Mesothelial cell of epicardium (in vitro differentiated cells): ENCODE measurements at places on chromosomes 7 and 10. TPM values are rescaled to one million over a fixed set of nuclear protein-coding genes. Genes with fewer than 3 reads are reported as not detected.

DNA sequence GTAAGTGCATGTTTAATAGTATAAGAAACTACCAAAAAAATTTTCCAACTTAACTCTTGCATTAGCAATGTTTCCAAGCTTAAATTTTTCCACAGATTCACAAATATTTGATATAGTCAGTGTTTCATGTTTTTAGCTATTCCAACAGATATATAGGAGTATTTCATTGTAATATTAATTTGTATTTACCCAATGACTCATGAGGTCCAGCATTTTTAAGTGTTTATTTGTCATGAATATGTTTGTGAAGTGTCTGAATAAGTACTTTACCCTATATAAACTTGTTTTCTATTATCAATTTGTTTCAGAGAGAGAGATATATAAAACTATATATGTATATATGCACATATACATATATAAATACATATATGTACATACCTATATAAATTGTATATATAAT lies 71.0 kb downstream of the SEMA3D start:
- H3K4me1 ChIP-seq = peaks cover 29% of the 10 kb centered on the region
- H3K36me3 ChIP-seq = peaks cover 40% of the 10 kb centered on the region
- H3K27me3 ChIP-seq = no peaks in the 10 kb centered on the region

- H3K4me1 ChIP-seq = peaks cover 12% of the 10 kb centered on the region
- no peak for DNase-seq
- no peak overlapping the region for H3K27ac ChIP-seq
These were observed 9.9 kb downstream of the C7orf57 start for GRCh38 chr7:48045195-48045765.

GRCh38 chr10:23892296-23892695 lies 316.6 kb upstream of the KIAA1217 start:
- H3K27me3 ChIP-seq = peaks cover 4% of the 10 kb centered on the region
- H3K4me1 ChIP-seq = peaks cover 4% of the 10 kb centered on the region
- H3K36me3 ChIP-seq = no peaks in the 10 kb centered on the region

CCDC3 gene
- 5.2 to 5.7 TPM (median 5.4 TPM) in 3 replicates for total RNA-seq

GRCh38 chr10:5812283-5813090 lies 747 bp downstream of the GDI2 start:
- H3K36me3 ChIP-seq = peaks cover 3% of the 10 kb centered on the region
- peak overlapping the region; percentile 89 for H3K27ac ChIP-seq
- DNase-seq = no peak
- H3K4me1 ChIP-seq = peaks cover 46% of the 10 kb centered on the region
- H3K4me3 ChIP-seq = peak overlapping the region; percentile 84

DNA sequence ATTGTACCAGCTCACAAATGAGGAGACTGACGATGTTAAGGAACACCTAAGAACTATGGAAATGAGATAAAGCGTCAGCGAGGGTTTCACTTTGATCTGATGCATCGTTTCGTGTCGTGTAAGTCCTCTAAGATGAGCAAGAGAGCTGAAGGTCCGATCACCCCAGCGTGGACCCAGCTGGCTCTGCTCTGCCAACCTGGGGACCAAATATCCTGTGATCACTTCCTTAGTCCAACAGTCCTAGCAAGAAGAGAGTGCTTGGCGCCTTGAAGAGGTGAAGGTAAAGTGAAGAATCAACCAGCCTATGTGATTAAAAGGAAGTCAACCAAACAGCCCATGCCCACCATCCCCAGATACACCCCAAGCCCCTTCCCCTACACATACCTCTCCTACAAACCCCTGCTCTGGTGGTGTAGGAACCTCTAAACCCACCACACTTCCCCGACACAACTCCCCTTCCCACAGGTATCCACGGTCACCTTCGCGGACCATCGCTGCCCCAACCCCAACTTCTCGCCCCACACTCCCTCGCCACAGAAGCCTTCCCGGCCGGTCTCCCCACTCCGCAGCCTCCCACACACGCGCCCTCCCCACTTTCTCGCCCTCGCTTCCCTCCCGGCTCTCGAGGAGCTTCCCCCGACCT lies 722 bp downstream of the UPF2 start:
- H3K27ac ChIP-seq = peak overlapping the region; percentile 94
- no peak for DNase-seq
- peak overlapping the region; percentile 87 for H3K4me3 ChIP-seq
- H3K4me1 ChIP-seq = peaks cover 20% of the 10 kb centered on the region
- peaks cover 2% of the 10 kb centered on the region for H3K27me3 ChIP-seq

- no peak overlapping the region for H3K27ac ChIP-seq
- H3K36me3 ChIP-seq = no peaks in the 10 kb centered on the region
- DNase-seq = no peak
- peaks cover 20% of the 10 kb centered on the region for H3K4me1 ChIP-seq
- no peaks in the 10 kb centered on the region for H3K27me3 ChIP-seq
These were observed 27.6 kb downstream of the SLC35G1 start for GRCh38 chr10:93921338-93921737.

GRCh38 chr7:37448636-37449361 lies at the start of gene ELMO1:
Gene ELMO1, minus strand, starts transcription at chr7:37448864. Its CDS starts 106,174 bp downstream, at chr7:37342690.
- peaks cover 64% of the 10 kb centered on the region for H3K27me3 ChIP-seq
- H3K4me1 ChIP-seq = peaks cover 11% of the 10 kb centered on the region
- DNase-seq = peak; percentile 68
- H3K27ac ChIP-seq = peak within 1 kb of the TSS; percentile 84

GRCh38 chr10:14144451-14144850 lies 186.3 kb downstream of the FRMD4A start:
- H3K4me1 ChIP-seq = no peaks in the 10 kb centered on the region
- no peak for DNase-seq
- H3K4me3 ChIP-seq = no peak overlapping the region
- H3K27me3 ChIP-seq = peaks cover 52% of the 10 kb centered on the region
- H3K36me3 ChIP-seq = no peaks in the 10 kb centered on the region
- no peak overlapping the region for H3K27ac ChIP-seq

DNA sequence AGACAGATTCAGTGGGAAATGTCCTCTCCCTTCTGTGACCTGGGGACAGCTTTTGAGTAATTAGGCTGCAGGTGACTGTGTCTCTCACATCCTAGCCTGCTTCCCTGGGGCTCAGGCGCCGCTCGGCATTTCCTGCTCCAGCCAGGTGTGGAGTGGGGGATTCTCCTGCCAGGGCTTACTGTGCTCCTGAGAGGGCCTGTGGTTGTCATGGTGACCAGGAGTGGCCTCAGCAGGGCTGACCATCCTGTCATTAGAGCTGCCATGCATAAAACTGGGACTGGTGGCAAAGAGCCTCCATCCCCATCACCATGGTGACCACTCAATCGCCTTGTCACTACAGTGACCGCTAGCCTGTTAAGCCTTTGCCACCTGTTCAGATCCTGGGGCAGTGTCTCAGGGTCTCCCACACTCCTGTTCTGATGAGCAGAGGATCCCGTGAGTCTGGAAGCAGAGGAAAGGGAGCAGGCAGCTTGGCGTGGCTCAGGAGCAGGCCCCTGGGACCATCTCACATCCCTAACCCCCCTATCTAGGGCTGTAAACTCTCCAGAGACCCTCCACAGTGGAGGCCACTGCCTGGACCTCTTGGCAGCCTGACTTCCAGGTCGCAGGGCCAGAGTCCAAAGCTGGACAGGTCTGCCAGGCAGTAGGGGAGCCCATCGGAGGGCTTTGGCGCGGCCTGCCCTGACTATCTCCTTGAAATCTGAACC lies at the start of gene GCK:
Gene GCK, minus strand, starts transcription at position 154 of the 707 bp plus-strand sequence. CDS start 486 bp downstream, outside the sequence.
- H3K4me3 ChIP-seq = no peak within 1 kb of the TSS
- no peaks in the 10 kb centered on the region for H3K36me3 ChIP-seq
- H3K27ac ChIP-seq = no peak within 1 kb of the TSS
- H3K4me1 ChIP-seq = no peaks in the 10 kb centered on the region
- peaks cover 30% of the 10 kb centered on the region for H3K27me3 ChIP-seq
